ENCODE measurements at places on chromosomes 1 and 21.

- DNase-seq: no peak
These were observed 33.6 kb downstream of the LGR6 start for GRCh38 chr1:202227053-202227672.

GRCh38 chr1:201506092-201506491, 831 bp downstream of the CSRP1 start:
- DNase-seq: no peak

- DNase-seq: no peak
These were observed 20.6 kb upstream of the ATP1B1 start for GRCh38 chr1:169085911-169086310.

DNA sequence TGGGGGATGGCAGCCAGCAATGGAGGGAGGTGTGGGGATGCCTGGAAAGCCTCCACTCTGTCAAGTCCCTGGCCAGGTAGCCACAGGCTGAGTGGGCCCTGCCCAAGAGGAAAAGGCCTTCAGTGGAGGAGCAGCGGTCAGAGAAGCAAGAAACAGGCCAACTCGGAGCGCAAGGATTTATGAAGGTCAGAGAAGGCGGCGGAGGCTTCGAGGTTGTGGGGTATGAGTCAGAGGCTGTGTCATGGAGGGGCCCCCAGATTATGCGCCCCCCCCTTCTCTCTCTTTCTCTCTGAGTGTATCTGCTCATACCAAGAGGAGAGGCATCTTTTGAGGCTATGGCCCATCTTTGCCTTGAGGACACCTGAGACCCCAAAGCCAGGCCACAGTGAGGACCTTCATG, 99.5 kb downstream of the CASZ1 start:
- DNase-seq: no peak

DNA sequence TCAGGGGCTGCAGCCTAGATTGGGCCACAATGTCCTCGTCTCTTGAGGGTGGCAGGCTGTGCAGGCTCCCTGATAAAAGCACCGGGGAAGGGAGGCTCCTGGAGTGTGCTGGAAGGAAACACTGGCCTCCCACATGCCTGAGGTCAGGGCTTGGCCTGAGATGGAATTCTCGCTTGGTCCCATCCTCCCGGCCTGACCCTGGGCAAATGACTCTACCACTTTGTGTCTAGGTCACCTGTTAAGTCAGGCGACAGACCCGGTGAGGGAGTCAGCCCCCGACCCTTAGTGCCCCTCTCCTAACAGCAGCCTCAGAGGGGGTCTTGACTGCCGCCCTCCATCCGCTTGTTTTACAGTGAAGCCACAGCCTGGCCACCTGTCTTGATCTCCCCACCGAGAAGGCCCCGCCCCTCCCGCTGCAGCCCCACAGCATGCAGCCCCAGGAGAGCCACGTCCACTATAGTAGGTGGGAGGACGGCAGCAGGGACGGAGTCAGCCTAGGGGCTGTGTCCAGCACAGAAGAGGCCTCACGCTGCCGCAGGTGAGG, 2.5 kb downstream of the SMIM1 start:
- no peak for DNase-seq

GRCh38 chr1:232464325-232464724, 165.6 kb downstream of the SIPA1L2 start:
- no peak for DNase-seq

DNA sequence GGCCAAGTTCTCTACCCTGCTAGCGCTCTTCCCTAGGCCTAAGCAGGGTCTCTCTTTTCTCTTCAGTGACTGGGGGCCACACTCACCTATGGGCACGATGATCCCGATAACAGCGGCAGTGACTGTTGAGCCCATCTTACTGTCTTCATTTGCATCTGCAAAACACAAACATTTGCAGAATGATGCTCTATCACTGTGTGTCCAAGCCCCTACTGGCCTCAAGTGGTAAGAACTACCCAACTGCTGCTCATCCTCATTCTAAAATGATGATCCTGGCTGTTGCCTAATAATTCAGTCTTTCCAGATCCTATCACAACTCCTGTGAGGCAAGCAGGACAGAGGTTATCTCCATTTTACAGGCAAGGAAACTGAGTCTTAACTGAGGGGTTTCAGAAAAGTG, 16.7 kb upstream of the MAGOH start:
- no peak for DNase-seq

GRCh38 chr1:67573311-67573872, 111.6 kb upstream of the GADD45A start:
- DNase-seq: no peak

DNA sequence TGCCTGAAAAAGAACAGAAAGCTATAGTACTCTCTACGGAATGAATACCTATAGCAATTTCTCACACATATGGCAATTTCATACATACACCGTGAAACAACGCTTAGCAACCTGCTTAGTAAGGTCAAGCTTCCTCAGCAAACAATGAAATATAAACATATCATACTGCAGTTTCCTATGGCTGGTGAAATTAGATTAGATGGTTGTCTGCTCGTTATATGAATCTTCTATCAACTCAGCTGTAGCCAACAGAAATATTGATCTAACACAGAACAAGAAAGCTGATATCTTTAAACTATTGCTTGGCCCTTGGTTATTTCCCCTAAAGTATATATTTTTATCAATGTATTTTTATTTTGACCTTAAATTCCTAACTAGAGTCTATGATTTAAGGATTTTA, 187.8 kb downstream of the SLC44A5 start:
- DNase-seq: no peak

DNA sequence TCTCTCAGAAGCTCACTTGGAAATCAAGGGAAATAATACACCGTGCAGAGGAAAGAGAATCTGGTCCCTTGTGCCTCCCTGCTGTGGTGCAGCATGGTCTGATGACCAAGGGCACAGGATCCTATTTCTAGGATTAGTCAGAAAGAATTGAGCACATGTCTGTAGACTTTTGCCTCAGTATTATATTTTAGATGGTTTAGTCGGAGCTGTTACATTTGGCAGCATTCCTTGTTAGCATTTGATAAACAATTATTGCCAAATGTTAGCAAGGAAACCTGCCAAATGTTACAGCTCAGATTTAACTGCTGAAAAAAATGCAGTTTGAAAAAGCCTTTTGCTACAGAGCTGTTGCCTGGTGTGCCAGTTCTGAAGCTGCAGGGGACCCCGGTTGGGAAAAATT, 183.5 kb upstream of the DPYD start:
- DNase-seq: no peak

DNA sequence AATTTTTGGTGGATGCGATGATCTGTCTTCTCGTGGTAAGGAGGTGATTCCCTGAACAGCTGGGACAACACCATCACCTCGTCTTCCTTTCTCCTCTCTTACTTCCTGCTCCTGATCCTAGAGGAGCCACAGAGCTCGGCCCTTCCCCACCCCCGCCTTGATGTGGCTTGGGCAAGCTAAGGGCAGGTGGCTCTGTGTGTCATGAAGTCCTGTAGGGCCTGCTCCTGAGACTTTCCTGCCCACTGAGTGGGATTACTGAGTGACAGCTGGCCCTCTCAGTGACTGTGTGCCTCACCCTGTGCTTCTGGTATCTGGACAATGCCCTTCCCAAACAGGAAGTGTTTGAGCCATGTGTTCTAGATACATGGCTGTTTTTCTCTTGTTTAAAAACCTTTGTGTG, 153.0 kb downstream of the KCNJ6 start:
- no peak for DNase-seq

DNA sequence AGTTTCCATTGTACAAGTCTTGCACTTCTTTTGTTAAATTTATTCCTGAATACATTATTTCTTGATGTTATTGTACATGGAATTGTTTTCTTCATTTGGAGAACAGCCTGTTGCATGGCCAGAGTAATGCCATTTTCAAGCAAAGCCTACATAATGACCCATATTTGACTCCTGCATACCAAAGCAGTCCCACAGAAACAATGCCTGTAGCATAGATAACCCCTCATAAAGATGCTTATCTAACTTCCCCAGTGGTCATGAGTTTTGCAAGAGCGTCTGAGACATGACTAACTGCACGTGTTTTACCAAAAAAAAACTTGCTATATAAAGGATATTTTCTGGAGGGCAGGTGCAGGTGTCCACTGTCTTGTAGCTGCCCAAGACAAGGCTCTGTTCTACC, 30.3 kb upstream of the RLF start:
- DNase-seq: no peak

- DNase-seq: no peak
These were observed 59.6 kb upstream of the HOOK1 start for GRCh38 chr1:59755069-59755685.

DNA sequence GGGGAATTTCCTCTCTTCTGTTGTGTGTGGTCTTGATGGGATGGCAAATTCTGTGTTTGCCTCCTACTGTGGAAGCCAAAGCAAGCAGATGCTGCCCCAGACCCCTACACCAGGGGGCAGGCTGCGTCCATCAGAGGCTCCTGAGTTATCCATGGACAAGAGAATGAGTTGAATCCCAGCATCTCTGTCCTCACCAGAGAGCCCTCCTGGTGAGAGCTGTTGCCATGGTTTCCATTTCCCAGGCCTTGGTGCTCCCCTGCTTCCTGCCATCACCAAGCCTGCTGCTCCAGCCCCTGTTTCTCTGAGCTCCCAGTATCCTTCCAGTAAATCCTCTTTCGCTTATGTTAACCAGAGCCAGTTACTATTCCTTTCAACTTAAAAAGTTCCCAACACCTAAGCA, 20.4 kb upstream of the GNG12 start:
- no peak for DNase-seq

DNA sequence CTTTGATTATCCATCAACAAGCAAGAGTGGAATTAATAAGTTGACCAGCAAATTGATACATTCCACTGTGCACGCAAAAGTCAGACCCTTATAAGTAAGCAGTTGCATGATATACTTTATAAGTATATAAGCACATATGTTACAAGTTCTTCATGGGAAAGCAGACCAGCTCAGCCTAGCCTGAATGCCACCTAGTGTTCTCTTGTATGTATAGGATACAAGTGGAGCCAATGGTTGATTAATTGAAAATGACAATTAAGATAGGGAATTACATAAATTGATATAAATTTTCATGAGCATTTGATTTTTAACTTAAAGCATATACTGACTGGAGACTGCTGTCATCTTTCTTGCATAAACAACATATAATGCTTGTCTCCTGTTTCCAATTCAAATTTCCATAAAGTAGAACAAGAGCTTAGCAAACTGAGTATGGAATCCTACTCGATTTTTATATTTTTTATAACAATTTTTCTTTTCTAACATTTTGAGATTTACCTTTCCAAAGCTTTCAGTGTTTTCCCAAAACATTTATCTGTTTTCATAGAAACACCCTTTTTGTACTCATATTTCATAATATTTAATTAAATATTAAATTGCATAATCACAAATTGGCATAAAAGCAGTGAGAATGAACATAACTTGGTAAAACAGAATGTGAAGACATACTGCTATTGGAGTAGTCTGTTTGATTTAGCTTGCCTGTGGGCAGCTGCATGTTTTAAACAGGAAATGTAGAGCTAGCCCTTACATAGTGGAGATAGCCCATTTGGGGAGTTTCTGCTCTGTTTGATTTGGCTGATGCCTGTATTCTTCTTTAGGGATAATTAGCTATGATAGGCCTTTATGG, 62.8 kb downstream of the MAGI3 start:
- no peak for DNase-seq

DNA sequence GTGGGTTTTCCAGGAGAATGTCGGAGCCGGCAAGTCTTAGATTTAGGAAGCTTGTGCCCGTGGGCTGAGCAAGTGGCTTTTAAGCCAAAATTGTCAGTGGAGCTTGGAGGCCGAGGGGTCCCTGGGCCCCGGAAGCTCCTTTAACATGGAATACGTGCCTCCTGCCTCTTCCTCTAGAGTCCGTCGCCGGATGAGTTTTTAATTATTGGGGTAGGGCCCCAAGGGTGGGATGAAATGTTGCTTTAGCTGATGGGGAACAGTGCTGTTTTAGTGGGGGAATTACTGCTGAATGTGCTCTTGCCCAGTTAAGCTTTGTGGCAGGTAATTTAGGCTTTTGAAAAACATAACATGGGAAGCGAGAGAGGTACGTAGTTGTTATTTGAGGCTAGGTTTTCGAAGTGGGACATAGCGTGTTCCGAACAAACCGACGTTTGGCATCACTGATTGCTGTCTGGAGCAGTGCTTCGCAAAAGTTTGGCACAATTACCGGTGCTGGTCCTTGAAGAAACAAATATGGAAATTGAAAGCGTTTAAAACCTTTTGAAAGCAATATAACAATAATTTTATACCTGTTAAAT, 786 bp downstream of the RPL5 start:
- DNase-seq: no peak

GRCh38 chr1:178849918-178850317, 21.0 kb downstream of the ANGPTL1 start:
- DNase-seq: no peak

DNA sequence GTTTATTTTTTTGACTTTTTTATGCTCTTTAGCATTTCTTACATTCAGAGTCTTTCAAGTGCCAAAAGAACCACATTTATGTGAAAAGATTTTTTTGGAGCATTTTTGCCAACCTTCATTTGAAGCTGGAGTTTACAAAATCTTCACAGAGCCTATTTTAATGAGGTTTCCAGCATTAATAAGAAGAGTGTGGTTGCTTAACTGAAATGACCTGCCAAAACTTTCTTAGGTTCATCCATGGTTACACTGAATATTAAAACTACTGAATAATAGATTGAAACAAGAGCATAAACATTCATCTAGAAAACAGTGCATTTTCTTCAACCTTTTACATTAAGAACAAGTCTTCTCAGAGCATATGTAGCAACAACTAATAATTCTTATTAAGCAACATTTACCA, 672.3 kb upstream of the CXADR start:
- no peak for DNase-seq

- DNase-seq: no peak
These were observed 483.0 kb downstream of the NCAM2 start for GRCh38 chr21:21481239-21481638.

DNA sequence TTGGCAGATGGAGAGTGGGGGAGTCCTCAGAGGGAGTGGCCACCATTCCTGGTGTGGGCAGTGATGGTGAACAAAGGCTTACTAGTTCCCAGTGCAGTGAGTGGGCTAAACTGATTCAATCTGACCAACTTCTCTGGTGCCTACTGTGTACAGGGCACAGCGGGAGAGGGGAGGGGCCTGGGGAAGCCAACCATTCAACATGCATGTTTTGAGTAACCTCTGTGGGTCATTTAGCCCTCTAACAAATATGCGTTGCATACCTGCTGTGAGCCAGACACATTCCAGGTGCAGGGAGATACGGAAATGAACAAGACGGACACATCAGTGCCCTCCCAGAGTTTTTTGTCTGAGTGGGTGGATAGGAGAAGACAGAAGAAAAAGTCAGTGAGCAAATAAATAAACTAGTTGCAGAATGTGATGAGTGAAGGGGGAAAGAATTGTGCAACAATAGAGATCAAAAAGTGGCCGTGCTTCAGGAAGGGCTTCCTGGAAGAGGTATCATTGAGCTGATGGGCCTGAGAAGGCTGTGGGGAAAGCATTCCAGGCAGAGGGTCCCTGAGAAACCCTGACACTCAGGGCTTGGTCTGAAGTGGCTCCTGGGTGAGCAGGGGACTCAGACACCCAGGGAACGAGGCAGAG, 78.8 kb downstream of the EPHB2 start:
- no peak for DNase-seq
